NCI-H510A treated with DMSO at 0.1 percent for 48 hours (cell line): ENCODE measurements at places on chromosomes 13 and 19.

- no peak for DNase-seq
Measured at GRCh38 chr13:43377973-43378372, 354.6 kb downstream of the DNAJC15 start.

- no peak for DNase-seq
Measured at GRCh38 chr13:95133498-95133897, 167.8 kb downstream of the ABCC4 start.

DNA sequence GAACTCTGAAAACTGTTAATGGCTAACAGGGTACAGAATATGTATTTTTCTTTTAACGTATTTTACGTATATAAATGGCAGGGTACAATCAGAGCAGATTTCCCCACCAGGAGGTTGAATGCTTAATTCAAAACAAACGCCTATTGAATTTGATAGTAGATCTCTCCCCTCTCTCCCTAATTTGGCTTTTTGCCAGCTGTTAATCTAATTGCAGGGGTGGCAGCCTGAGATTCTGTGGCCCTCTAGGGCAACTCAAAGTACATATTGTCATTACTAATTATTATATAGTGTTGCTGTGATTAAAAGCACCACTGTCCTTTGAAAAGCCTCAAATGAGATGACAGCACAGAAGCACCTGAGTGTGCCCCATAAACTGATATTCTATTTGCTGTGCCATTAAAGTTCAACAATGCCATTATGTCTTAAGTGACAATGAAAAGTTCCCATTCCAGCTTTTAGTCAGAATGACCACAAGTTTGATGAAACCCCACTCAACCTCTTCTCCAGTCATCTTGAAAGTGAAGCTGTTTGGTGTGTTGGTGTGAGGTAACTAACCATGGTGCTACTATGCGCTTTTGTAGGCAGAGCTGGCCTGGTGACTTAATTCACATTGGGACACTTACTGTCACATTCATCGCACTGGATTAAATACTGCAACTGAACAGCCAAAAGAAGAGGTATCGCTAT is 351.4 kb downstream of the KCNRG start:
- peak; percentile 37 for DNase-seq

DNA sequence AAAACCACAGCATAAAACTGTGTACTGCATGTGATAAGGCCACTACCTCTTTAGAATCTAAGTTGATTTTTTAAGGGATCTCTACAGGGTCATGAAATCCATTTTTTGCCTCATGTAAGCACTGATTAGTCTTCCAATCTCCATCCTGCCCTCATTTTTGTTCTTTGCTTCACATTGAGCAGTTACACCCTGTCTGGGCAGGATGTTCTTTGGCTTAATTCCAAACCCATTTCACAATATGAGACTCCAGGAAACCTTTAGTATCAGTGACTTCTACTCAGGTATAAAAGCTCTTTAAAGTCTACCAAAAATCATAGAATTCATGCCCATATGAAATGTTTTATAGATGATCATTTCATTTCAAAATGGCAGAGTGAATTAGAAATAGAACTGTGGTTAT is 592.6 kb downstream of the TBC1D4 start:
- no peak for DNase-seq

- no peak for DNase-seq
Measured at GRCh38 chr13:48184260-48184659, 48.7 kb upstream of the ITM2B start.

GRCh38 chr19:6610934-6611852 is 20.2 kb upstream of the CD70 start:
- DNase-seq = no peak

DNA sequence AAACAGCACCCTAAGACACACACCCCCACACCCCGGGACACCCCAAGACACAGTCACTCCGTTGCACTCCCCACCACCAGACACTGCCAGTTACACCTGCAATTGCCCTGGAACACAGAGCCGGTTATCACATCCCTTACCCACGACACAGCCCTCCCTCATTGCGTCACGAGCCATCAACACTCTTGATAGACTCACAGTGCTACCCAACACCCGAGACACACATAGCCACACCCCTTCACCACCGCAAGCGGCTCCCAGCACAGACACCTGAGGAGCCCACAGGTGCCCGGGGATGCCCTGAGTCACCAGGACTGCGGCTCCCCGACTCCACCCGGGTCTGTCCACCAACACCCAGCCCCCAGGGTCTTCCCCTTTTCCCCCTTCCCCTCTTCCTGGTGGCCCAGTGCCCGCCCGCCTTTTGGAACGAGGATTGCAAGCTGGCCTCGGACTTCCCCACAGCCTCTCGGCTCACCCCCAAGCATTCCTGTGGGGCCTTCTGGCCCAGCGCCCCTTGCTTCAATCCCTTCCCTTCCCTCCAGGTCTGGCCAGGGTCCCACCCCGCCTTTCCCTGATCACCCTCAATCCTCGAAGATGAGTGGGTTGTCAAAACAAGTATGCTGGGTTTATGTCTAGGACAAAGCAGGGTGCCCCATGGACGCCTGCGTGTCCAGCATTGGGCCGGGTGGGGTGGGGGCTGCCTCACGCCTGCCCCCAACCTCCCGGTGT is 1.7 kb upstream of the PTGER1 start:
- no peak for DNase-seq

- no peak for DNase-seq
Measured at GRCh38 chr19:51607920-51608562, 22.2 kb downstream of the SIGLEC5 start.

- no peak for DNase-seq
Measured at GRCh38 chr13:99721606-99722337, 220.5 kb downstream of the TM9SF2 start.

DNA sequence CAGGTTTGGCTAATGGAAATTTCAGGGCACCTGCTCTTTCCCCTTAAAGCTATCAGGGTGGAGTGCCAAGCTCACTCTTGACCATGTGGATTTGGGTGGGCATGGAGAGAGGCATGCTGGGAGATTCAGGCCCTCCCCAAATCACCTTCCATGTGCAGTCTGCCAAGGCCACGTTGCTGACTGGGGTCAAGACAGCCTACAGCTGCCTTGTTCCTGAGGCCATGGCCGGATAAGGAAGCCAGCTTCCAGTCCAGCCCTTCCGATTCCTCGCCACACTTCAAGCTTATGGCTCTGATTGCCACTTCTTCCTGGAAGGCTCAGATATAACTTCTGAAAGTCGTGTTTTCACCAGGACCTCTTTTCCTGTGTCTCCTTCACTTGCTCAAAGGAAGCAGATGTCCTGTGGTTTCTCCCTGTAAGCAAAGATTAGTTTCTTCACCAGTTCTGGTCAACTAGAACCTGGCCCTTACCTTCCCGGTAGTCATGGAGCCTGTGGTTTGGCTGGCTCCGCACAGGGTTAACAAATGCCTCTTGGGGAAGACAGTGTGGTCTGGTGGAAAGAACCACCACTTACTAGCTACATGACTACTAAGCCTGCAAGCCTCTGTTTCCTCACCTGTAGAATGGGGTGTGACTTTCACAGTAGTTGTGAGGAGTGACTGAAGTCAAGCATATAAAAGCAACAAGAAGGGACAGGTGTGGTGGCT is 16.1 kb upstream of the TPT1 start:
- no peak for DNase-seq

- DNase-seq = no peak
Measured at GRCh38 chr13:42685751-42686150, 95.6 kb upstream of the FAM216B start.

DNA sequence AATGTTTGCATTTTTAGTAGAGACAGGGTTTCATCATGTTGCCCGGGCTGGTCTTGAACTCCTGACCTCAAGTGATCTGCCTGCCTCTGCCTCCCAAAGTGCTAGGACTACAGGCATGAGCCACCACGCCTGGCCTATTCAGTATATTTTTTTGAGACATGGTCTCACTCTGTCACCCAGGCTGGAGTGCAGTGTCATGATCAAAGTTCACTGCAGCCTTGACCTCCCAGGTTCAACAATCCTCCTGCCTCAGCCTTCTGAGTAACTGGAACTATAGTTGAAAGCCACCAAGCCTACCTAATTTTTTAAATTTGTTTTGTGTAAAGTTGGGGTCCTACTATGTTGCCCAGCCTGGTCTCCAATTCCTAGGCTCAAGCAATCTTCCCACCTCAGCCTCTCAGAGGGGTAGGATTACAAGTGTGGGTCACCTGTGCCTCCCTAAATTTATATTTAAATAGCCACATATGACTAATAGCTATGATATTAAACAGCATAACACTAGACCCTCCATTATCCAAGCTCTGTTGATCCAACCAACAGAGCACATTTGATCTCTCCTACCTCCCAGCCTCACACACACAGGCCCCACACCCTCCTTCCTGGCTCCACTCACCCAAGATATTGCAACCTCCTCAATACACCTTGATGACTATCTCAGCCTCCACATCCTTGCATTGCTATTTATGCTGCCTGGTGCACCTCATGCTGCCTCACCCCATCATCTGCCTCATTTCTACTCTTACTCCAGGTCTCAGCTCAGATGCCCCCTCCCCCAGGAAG is 2.1 kb upstream of the CEACAM19 start:
- no peak for DNase-seq

DNA sequence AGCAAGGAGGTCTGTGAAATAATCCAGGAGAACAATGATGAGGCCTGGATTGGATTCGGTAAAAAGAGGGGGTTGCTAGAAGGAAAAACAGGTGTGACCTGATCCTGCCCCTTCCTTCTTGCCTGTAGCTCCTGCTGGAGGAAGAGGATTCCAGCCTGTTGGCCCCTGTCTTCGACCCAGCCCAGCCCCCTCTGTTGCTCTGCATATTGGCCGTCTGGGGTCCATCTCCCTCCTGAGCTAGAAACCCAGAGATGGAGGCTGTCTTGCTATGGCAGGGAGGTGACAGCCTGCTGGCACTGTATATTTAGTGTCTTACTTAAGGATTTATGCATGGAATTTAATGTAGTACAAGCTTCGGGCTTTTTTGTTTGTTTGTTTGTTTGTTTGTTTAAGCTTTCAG is 6.6 kb downstream of the DMRTC2 start:
- DNase-seq = no peak

- DNase-seq = no peak
Measured at GRCh38 chr19:14346279-14346678, 35.0 kb upstream of the ADGRE5 start.

DNA sequence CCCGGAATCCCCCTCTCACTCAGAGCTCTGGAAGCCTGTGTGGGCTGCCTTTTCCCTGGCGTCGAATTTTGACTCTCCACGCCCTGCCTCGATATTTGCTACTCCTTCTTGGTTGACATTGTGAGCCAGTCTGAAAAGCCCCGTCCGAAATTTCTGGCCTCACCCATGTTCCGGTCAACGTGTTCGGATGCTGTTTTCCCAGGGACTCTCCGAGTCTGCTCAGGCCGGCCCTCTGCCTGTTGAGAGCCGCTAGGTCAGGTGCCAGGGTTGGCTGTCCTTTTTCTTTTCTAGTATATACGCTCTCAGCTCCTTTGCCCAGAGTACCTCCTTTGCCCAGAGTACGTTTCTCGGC is 6.8 kb upstream of the DGKH start:
- peak; percentile 8 for DNase-seq

GRCh38 chr13:74770361-74770760 is 636.2 kb upstream of the KLF12 start:
- no peak for DNase-seq

- DNase-seq = no peak
Measured at GRCh38 chr13:100828226-100828625, 153.6 kb upstream of the TMTC4 start.

- DNase-seq = no peak
Measured at GRCh38 chr13:59479629-59480028, 684.1 kb downstream of the DIAPH3 start.

GRCh38 chr19:5908773-5909442 is 4.2 kb downstream of the VMAC start:
- no peak for DNase-seq

GRCh38 chr13:31747291-31747690 is 8.0 kb downstream of the RXFP2 start:
- no peak for DNase-seq

DNA sequence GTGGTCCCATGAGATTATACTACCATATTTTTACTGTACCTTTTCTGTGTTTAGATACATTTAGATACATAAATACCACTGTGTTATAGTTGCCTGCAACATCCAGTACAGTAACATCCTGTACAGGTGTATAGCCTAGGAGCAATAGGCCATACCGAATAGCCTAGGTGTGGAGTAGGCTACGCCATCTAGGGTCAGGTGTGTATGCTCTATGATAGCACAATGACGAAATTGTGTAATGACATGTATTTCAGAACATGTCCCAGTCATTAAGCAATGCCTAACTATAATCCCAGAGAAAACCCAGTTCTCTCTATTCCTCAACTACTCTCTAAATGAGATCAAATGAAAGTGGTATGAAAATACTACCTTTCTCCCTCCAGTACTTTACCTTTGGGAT is 3.9 kb downstream of the SLC25A15 start:
- no peak for DNase-seq

DNA sequence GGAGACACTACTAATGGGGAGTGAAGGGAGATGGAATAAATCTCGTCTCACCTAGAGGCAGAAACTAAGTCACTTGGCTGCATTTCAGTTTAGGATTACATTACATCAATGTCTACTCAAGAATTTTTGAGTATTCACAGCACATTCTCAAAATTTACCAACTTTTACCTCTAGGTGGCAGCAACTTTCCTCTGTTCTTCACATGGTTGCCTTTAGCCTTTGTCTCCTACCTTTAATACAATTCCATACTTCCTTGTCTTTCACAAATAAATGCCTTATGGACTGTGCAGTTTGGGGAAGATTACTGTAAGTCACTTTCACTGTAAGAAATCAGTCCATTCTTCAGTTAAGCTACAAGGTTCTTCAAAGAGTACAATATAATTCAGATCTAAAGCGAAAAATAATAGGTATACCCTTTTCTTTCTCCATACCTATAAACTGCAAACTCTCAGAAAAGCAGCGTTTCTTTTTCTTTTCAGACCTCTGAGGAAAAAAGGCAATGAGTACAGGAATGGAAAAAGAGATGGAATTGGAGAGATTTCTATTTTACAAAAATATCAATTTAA is 379.4 kb downstream of the KLF12 start:
- DNase-seq = peak; percentile 5

DNA sequence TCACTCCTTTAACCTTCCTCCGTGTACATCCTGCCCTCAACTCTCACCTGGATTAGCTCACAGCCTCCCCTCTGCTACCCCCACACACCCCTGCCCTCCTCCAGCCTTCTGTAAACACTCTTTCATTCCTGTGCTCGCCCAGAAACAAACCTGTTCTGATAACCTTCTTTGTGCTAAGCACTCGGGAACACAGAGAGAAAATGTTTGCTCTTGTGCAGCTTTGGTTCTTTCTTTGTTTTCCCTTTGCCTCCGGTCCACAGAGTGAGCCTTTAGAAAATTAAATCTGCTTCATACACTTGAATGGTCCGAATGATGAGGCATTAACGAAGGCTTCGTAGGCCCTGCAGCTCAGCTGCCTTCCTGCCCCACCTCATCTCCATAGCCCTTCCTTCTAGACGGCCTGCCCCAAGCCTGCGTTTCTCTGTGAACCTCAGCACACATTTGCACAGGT is 6.6 kb upstream of the ZDHHC20 start:
- peak; percentile 29 for DNase-seq
